Sigmoid colon (tissue), 7 donors: ENCODE measurements at places on chromosomes 4 and X. TPM values are rescaled to one million over a fixed set of nuclear protein-coding genes. Genes with fewer than 3 reads are reported as not detected.

GRCh38 chr4:109649872-109650271, 53.4 kb downstream of the CASP6 start:
- DNase-seq, result no peak

GRCh38 chr4:83753260-83753659, 217.4 kb downstream of the GPAT3 start:
- DNase-seq, result no peak

- DNase-seq, result no peak
These were observed 115.9 kb downstream of the HPGD start for GRCh38 chr4:174406383-174406782.

GRCh38 chr4:7630568-7631287, 196.0 kb upstream of the PSAPL1 start:
- DNase-seq, result no peak

GRCh38 chrX:136272325-136272724, 21.1 kb upstream of the MAP7D3 start:
- DNase-seq, result no peak

ESX1 gene
- not detected for total RNA-seq

SOX3 gene
- total RNA-seq, result not detected
